Foreskin fibroblast (primary cell): ENCODE measurements at places on chromosomes 6 and 20.

DNA sequence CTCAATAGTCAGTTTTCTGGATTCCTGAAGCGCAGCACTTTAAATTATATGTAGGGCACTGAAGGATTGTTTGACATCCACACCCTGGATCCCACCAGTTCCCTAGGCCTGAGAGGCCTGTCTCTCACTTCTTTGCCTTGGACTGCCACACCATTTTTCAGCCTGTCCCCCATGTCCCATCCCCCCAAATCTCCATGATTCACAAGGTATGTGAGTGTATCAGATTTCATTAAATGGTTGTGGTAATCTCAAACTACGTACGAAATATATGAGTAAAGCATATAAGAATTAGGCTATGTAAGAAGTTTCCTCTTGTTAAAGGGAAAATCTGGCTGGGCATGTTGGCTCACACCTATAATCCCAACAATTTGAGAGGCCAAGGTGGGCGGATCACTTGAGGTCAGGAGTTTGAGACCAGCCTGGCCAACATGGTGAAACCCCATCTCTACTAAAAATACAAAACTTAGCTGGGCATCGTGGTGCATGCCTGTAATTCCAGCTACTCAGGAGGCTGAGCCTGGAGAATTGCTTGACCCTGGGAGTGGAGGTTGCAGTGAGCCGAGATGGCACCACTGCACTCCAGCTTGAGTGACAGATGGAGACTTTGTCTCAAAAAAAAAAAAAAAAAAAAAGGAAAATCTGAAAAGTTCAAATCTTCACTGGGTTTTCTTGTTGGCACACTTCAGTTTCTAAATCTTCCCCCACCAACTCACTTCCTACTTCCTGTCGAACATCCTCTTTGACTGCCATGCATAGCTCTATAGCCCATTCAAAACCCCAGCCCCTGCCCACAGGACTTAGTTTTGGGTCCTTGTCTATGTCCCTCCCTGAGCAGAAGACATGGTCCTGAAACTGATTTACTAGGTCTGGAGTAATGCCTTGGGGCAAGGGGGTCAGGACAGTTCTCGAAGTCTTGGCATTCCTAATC is 97.3 kb upstream of the SHLD1 start:
- DNase-seq = peak; percentile 15

DNA sequence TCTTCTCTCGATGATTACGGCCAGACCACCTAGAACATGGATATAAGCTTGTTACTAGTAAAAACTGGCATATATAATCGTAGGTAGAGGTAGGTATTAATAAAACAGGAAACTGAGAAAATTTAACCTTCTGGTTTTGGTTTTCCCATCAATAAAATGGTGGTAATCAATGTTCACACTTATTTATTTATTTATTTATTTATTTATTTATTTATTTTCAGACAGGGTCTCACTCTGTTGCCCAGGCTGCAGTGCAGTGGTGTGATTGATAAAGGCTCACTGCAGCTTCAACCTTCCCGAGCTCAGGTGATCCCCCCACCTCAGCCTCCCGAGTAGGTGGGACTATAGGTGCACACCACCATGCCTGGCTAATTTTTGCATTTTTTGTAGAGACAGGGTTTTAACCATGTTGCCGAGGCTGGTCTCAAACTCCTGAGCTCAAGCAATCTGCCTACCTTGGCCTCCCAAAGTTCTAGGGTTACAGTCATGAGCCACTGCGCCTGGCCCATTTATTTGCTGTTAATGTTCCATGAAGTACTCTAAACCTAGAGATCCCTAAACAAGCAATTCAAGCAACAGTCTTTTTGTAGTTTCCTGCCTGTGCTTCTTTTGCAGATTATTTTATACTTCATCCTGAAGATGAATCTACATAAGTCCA is 11.5 kb downstream of the TOMM6 start:
- DNase-seq = no peak

- peak; percentile 90 for DNase-seq
Observed at GRCh38 chr6:117463762-117464665, 18.5 kb upstream of the DCBLD1 start.

- DNase-seq = no peak
Observed at GRCh38 chr6:136535017-136535765, 15.0 kb downstream of the MAP7 start.

- DNase-seq = no peak
Observed at GRCh38 chr6:112468359-112468758, 121.2 kb downstream of the RFPL4B start.

GRCh38 chr6:14664112-14664601 is 546.6 kb downstream of the CD83 start:
- DNase-seq = no peak

- no peak for DNase-seq
Observed at GRCh38 chr20:8213831-8214587, 81.9 kb downstream of the PLCB1 start.

DNA sequence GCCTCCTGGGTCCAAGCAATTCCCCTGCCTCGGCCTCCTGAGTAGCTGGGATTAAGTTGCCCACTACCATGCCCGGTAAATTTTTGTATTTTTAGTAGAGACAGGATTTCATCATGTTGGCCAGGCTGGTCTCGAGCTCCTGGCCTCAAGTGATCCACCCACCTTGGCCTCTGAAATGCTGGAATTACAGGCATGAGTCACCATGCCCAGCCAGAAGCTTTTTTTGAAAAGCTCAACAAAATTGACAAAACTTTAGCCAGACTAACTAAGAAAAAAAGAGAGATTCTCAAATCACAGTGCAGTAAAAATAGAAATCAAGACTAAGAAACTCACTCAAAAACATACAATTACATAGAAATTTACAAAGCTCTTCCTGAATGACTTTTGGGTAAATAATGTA is 420.6 kb downstream of the COL12A1 start:
- peak; percentile 30 for DNase-seq

- DNase-seq = peak; percentile 23
Observed at GRCh38 chr6:27374824-27375612, 13.5 kb upstream of the ZNF391 start.

DNA sequence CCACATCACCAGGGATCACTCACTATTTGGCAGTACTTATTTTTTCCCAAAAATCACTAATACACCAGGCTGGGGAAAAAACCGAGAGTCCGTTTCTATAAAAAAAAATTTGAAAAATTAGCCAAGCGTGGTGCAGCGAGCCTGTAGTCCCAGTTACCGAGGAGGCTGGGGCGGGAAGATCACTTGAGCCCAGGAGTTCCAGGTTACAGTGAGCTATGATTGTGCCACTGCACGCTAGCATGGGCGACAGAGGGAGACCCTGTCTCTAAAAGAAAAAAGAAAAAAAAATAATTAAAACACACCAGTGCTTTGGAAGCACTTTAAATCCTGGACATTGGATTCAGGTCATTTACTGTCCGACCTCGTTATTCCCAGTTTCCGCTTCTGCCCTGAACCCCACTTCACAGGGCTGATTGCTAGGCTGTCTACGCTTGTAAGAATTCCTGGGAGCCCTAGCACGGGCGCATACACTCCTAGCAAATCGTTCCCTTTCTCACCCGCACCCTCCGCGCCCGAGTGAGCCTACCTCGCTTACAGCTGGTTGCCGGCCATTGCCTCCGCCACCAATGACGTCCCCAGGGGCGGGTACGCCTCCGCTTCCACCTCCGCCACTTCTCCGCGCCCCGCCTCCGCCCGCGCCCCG is at the start of gene TPMT:
TSS of gene TPMT (minus strand) at position 571 of the 643 bp plus-strand sequence. CDS start 5,950 bp downstream, outside the sequence.
- DNase-seq = no peak

GRCh38 chr20:37342231-37343177 is 3.4 kb upstream of the SRC start:
- no peak for DNase-seq

DNA sequence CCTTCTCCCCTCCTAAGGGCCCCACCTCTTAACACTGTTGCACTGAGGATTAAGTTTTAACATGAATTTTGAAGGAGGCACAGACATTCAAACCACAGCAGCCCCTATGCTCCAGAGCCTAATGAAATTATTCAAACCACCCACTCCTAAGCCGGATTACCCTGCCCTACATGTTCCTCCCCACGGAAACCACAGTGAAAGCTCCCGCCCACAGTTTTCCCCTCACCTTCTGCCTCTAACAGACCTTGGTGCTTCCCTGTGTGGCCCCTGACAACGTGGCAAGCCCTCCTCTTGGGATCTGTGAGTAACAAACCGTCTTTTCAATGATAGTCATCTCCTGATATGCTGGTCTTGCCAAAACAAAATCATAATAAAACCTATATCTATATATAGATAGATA is 74.8 kb downstream of the RIN2 start:
- DNase-seq = no peak

DNA sequence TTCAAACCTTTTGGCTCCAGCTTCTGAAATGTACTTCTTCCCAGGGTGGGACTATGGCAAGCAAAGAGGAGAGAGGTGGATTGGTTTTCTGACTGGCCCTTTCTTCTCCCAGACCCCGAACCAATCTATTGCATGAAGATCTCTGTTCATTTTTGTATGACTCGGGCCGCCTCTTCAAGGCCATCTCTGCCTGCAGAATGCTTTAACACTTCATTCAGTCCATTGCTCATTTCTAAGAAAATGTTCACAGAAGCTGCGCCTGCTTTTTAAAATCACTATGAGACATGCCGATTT is 1.6 kb downstream of the VGLL2 start:
- DNase-seq = no peak
